ENCODE measurements at places on chromosomes 1 and 21. TPM values are rescaled to one million over a fixed set of nuclear protein-coding genes. Genes with fewer than 3 reads are reported as not detected.
A peak's percentile ranks its signal among the peaks of the same experiment; 100 is the strongest.

GRCh38 chr1:244325056-244325758 lies 126.5 kb downstream of the ADSS2 start:
- no peak for DNase-seq

Gene TP73
- total RNA-seq = not detected

DNA sequence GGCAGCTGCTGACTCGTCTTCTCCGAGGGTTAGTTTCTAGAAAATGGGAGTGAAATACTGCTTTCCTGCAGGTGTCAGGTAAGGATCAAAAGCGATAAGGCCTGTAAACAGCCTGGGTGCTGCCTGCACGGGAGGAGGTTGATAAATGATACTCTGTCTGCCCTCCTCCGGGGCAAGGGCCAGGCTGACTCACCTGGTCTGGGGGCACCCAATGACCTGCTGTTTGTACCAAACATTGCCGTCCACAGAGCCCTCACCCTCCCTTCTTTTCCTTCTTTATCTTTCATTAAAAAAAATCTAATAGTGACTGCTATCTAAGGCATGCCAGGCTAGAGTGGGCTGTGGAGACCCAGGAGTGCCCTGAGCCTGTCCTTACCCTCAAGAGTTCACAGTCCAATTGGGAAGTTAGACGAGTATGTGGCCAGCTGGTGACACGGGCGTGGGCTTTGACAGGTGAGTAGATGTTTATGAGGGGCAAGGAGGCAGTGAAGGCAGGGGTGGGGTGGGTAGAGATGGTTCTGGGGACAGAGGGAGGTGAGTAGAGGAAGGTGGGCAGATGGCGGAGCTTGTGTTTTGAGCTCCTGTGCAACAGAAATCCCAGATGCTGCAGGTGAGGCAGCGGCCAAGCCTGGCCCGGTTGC lies 16.2 kb downstream of the EDN2 start:
- no peak for DNase-seq

- DNase-seq = no peak
Measured at GRCh38 chr1:110583505-110583904, 22.7 kb downstream of the KCNA2 start.

- DNase-seq = peak; percentile 93
Measured at GRCh38 chr1:9437961-9438430, 101.3 kb upstream of the SLC25A33 start.

Gene PRKAA2
- 23.8 TPM for total RNA-seq

DNA sequence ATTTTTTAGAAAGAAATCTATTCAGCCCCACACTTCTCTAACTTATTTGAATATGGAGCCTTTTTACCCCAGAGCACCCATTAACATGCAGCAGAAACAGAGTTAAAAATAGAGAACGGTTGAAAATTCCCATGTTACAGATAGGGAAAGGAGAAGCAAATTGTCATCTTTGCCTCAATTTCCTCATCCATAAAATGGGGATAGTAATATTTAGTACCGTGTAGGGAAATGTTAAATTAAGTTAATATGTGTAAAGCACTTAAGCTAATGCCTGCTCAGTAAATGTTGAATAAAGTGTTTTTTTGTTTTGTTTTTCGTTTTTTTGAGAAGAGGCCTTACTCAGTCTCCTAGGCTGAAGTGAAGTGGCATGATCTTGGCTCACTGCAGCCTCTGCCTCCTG lies 50.3 kb downstream of the NAV1 start:
- DNase-seq = no peak

Gene FCRL2
- total RNA-seq = 0.19 TPM

Gene DNTTIP2
- 48.3 TPM for total RNA-seq

Gene ACTN2
- 7.4 TPM for total RNA-seq

DNA sequence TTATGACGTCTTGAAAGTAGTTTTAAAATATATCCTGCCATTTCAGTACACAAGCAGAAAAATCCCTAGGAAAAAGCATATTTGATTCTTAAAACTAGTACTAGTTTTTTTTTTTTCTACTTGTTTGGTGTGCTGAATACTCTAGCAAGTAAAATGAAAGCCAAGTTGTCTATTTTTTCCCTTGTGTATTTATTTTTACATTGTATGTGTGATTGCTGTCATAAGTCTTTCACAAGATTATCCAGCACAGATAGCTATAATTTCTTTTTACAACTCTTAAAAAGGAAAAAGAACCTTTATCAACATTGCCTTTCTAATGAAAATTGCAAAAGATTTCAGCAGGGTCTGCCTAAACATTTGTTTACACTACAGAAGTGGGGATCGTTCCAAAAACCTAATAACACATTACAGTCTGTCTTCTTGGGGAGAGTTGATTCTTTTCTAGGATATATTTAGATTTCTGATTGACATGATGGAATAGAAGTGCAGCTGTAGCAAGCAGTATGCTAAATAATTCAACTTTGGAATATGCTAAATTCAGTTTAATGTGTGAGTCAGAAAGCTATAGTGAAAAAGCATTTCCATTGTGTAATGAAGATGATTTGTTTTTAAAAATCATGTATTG lies 2.5 kb downstream of the DR1 start:
- DNase-seq = no peak

DNA sequence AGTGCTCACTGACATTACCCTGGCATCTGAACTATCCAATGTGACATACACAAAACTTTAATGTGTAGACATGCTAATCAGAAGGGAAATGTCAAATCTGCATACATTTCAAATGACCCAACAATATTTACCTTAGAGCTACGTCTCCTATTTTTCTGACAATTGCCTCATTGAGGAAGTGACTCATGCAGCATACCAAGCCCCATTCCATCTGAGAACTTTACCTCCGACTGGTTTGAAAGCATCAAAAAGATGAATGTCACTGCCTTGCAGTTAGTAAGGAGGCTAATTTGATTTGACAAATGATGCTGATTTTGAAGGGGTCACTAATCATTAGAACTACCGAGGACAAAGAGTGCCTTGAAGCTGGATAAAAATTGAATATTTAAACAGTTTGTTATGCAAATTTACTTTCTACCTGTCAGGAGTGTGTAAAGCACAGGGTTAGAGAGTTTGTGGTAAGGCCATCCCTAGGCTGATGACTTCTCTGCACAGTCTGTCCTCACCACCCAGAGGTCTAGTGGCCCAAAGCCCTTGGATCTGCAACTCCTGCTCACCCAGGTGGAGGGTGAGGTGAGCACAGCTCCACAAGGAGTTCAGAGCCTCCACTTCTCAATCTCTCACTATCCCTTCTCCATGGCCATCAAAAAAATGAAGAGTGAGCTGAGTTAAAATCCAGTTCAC lies 500.3 kb upstream of the C1orf87 start:
- DNase-seq = no peak

All from posterior vena cava (tissue), 2 donors.